ENCODE measurements at places on chromosomes 1 and 21. TPM values are rescaled to one million over a fixed set of nuclear protein-coding genes. Genes with fewer than 3 reads are reported as not detected.

- H3K27ac ChIP-seq = no peak overlapping the region
- H3K4me3 ChIP-seq = no peak overlapping the region
- H3K36me3 ChIP-seq = no peaks in the 10 kb centered on the region
- no peak for DNase-seq
Observed at GRCh38 chr21:38771536-38771935, 34.2 kb upstream of the ETS2 start.

DNA sequence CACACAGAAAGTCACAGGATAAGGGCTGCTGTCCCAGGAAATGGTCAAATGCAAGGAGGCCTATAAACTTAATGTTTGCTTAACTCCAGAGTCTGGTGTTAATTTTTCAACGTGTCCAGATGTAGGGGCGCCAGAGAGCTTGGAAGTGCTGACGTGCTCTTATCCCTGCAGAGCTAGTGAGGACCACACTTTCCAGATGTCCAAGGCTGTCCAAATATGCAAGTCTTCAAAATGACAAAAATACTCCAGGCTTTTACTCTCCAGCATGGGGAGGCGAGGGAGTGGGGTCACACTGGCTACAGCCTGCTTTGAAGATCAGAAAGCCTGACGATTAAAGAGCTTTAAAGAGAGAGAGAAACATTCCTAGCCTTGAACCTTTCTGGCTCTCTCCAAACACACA, 57.6 kb downstream of the ABCA4 start:
- peak; percentile 69 for DNase-seq
- H3K27me3 ChIP-seq = no peaks in the 10 kb centered on the region
- no peaks in the 10 kb centered on the region for H3K36me3 ChIP-seq
- H3K4me3 ChIP-seq = no peak overlapping the region
- H3K4me1 ChIP-seq = peaks cover 7% of the 10 kb centered on the region

DNA sequence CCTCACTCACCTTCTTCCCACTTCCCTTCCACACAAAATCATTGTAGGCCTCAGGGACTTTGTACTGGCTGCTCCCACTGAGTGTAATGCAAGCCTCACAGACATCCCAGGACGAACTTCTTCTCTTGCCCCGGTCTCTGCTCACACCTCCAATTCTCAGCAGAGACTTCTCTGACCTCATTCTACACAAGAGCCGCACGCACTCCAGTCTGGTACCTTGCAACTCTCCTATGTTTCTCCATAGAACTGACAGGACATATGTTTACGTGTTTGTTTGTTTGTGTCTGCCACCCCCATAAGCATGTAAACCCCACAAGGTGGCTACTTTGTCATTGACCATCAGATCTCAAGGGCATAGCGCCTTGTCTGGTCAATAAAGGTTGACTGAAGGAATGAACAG, 350.8 kb downstream of the AJAP1 start:
- H3K4me3 ChIP-seq = no peak overlapping the region
- no peaks in the 10 kb centered on the region for H3K36me3 ChIP-seq
- no peak for DNase-seq

DNA sequence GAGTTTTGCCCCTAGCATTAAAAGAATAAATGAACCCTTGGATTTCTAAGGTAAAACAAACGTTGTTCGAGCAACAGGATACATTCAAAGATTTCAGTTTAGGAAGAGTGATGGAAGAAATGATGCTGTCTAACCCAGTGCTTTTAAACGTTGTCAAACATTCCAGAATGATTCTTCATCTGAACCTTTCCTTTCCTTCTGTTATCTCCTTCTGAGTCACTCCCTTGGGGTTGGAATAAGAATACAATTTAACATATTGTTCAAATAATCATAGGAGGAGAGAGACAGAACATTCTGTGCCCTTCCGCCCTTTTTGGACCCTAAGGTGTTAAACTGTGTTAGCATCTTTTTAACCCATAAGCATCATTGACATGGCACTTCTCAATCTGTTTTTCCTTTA, 61.1 kb upstream of the RCOR3 start:
- no peaks in the 10 kb centered on the region for H3K36me3 ChIP-seq
- no peaks in the 10 kb centered on the region for H3K27me3 ChIP-seq
- no peak overlapping the region for H3K27ac ChIP-seq

The SDHC gene
- total RNA-seq = 287 TPM

The CHIA gene
- not detected for total RNA-seq
